ENCODE measurements at places on chromosomes 11 and 22. TPM values are rescaled to one million over a fixed set of nuclear protein-coding genes. Genes with fewer than 3 reads are reported as not detected.
A peak's percentile ranks its signal among the peaks of the same experiment; 100 is the strongest.

DNA sequence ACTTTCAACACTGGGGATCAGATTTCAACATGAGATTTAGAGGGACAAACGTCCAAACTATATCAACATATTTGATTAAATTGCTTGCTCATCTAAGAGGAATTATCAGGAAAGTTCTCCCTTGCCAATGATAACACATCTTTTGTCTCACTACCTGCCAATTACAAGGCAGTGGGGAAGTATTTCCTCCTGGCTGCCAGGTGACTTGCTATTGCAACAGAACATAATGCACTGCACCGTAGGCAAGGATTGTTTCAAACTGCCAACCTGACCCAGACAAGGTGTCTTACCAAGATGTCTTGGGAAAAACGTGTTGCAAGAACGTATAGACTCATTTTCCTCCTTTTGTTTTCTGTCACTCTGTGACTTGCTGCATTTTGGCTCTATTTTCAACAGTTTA, 711.6 kb downstream of the METTL15 start:
- no peaks in the 10 kb centered on the region for H3K27me3 ChIP-seq
- H3K27ac ChIP-seq = no peak overlapping the region
- H3K36me3 ChIP-seq = no peaks in the 10 kb centered on the region
- no peak overlapping the region for H3K4me3 ChIP-seq
- H3K4me1 ChIP-seq = no peaks in the 10 kb centered on the region

DNA sequence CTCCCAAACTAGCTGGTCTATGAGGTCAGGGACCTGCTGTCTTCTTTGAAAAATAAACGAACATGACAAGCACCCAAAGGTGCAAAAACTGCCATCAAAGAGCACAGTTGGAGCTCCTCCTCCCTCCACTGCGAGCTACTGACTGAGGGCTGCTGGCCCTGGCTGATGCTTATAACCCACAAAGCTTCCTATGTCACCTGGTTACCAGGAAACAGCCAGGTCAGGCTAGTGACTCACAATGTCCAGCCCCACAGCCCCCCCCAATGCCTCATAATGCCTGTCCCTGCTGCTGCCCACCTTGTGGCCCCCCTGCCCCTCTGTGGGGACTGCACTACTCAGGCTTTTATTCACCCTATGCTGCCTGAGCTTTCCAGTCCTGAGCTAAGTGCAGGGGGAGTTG, at the start of gene DRICH1:
DRICH1 (minus strand) TSS at position 144 of the 400 bp plus-strand sequence. CDS start 298 bp downstream, outside the sequence.
- H3K36me3 ChIP-seq = no peaks in the 10 kb centered on the region
- no peaks in the 10 kb centered on the region for H3K27me3 ChIP-seq
- DNase-seq = peak; percentile 8
- peaks cover 8% of the 10 kb centered on the region for H3K4me1 ChIP-seq
- no peak within 1 kb of the TSS for H3K4me3 ChIP-seq

GRCh38 chr11:131875611-131876010, 505.2 kb downstream of the NTM start:
- H3K4me3 ChIP-seq = no peak overlapping the region
- DNase-seq = no peak
- no peak overlapping the region for H3K27ac ChIP-seq
- no peaks in the 10 kb centered on the region for H3K36me3 ChIP-seq
- no peaks in the 10 kb centered on the region for H3K27me3 ChIP-seq

GRCh38 chr11:67436459-67437081, 912 bp downstream of the PTPRCAP start:
- no peaks in the 10 kb centered on the region for H3K27me3 ChIP-seq
- DNase-seq = peak; percentile 71
- H3K36me3 ChIP-seq = peaks cover 30% of the 10 kb centered on the region
- peak overlapping the region; percentile 81 for H3K4me3 ChIP-seq

- no peaks in the 10 kb centered on the region for H3K27me3 ChIP-seq
- DNase-seq = no peak
- no peak overlapping the region for H3K27ac ChIP-seq
- no peak overlapping the region for H3K4me3 ChIP-seq
- no peaks in the 10 kb centered on the region for H3K4me1 ChIP-seq
These were observed 33.8 kb upstream of the OR9G4 start for GRCh38 chr11:56782167-56782847.

- DNase-seq = no peak
- H3K36me3 ChIP-seq = peaks cover 8% of the 10 kb centered on the region
- no peak overlapping the region for H3K4me3 ChIP-seq
- no peak overlapping the region for H3K27ac ChIP-seq
- H3K4me1 ChIP-seq = peaks cover 3% of the 10 kb centered on the region
These were observed 62.6 kb downstream of the SWAP70 start for GRCh38 chr11:9726321-9727022.

- H3K27me3 ChIP-seq = peaks cover 13% of the 10 kb centered on the region
- no peak overlapping the region for H3K27ac ChIP-seq
- no peaks in the 10 kb centered on the region for H3K36me3 ChIP-seq
These were observed 2.0 kb downstream of the BACE1 start for GRCh38 chr11:117313828-117314768.

DNA sequence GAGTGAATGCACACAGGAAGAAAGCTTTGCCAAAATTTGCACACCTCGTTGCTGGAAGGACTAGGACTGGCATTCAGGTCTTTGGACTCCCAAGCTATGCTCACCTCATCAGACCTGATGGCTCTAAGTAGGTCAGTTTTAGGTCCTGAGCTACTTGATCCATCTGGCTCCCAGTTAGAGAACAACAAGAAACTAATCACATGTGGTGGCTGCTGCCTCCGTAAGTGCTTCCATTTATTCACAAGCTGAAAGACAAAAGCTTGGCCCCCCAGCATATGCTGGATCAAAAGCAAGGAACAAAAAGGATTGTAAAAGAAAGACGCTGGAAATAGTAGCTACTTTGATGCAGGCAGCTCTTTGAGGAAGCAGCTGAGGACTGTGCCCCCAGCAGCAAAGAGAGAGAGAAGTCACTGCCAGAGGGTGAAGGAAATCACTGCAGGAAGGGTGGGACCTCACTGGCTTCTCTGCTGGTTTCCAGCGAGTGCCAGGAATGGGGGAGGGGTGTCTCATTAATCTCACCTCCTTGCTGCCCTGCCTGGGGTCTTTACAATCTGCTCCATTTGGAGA, 268.9 kb downstream of the KIRREL3 start:
- DNase-seq = no peak
- no peak overlapping the region for H3K4me3 ChIP-seq
- H3K27me3 ChIP-seq = no peaks in the 10 kb centered on the region

- no peaks in the 10 kb centered on the region for H3K36me3 ChIP-seq
- H3K4me3 ChIP-seq = no peak overlapping the region
- no peaks in the 10 kb centered on the region for H3K27me3 ChIP-seq
- no peaks in the 10 kb centered on the region for H3K4me1 ChIP-seq
- H3K27ac ChIP-seq = no peak overlapping the region
These were observed 54.4 kb upstream of the JAM3 start for GRCh38 chr11:134014511-134014910.

- no peak for DNase-seq
- H3K36me3 ChIP-seq = no peaks in the 10 kb centered on the region
- no peaks in the 10 kb centered on the region for H3K27me3 ChIP-seq
- H3K27ac ChIP-seq = no peak overlapping the region
- H3K4me3 ChIP-seq = no peak overlapping the region
These were observed 1126.9 kb downstream of the BRD1 start for GRCh38 chr22:48700566-48701295.

GRCh38 chr11:68996376-68997123, 15.8 kb upstream of the MRGPRD start:
- no peaks in the 10 kb centered on the region for H3K27me3 ChIP-seq
- H3K4me1 ChIP-seq = peaks cover 25% of the 10 kb centered on the region
- no peak overlapping the region for H3K27ac ChIP-seq
- no peaks in the 10 kb centered on the region for H3K36me3 ChIP-seq
- H3K4me3 ChIP-seq = no peak overlapping the region

DNA sequence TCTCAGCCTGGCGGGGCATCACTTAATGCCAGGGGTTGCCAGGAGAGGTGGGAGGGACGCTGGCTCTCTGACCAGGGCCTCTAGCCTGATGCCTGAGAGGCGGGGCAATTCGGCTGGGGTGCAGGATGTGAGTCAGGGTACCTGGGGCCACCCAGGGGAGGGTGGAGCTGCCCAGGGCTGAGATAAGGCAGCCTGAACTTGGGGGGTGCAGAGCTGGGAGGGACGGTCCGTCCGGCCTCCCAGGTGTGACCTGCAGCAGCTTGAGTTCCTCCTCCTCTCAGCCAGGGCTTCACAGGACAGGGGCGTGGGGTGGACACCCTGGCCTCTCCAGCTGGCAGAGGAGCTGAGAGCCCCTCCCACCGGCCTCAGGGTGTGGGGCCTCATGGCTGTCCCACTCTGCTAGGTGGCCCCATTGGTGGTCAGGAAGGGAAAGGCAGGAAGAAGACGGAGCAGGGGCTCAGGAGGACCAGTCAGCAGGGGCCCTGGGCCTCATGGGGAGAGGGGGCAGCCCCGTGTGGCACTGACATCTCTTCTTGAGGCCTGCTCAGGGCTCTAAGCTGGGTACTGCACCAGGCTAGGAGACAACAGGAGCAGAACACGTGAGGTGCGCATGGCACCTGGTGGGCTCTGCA, 942 bp upstream of the RPS6KA4 start:
- peak; percentile 28 for DNase-seq
- H3K4me3 ChIP-seq = no peak overlapping the region
- no peaks in the 10 kb centered on the region for H3K27me3 ChIP-seq
- peaks cover 43% of the 10 kb centered on the region for H3K4me1 ChIP-seq

- H3K36me3 ChIP-seq = no peaks in the 10 kb centered on the region
- H3K27me3 ChIP-seq = no peaks in the 10 kb centered on the region
- no peak overlapping the region for H3K4me3 ChIP-seq
- DNase-seq = no peak
These were observed 10.2 kb downstream of the SSTR3 start for GRCh38 chr22:37202001-37202555.

DNA sequence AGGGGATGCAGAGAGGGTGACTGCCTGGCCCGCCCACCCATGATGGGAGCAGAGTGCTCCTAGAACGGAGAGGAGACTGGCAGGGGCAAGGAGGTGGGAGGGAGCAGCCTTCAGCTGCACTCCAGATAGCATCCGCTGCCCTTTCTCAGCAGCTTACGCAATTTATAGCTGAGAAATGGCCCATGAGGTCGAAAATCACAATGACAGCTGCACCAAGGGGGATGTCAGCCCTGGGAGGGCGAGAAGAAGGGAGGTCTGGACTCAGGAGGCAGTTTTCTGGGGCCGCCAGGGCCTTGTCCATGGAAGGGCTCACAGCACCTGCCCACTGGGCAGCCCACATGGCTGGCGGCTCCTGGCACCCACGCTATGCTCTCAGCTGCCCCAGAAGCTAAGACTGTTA, 17.6 kb upstream of the MOB2 start:
- H3K27ac ChIP-seq = no peak overlapping the region
- DNase-seq = no peak
- no peak overlapping the region for H3K4me3 ChIP-seq

Gene UPK3A
- total RNA-seq = not detected

Gene CLMP
- total RNA-seq = not detected

Gene IFITM1
- total RNA-seq = 809 TPM

Gene KRTAP5-2
- not detected for total RNA-seq

Gene GDPD4
- not detected for total RNA-seq

Gene OMP
- total RNA-seq = 0.82 TPM

Gene HPX
- total RNA-seq = 0.98 TPM

Gene MMP11
- 1.7 TPM for total RNA-seq

Gene OR2AG1
- not detected for total RNA-seq

Gene TSPAN18
- 2.4 TPM for total RNA-seq

Gene CDC42EP1
- total RNA-seq = not detected

Data from natural killer cell (primary cell).